ENCODE measurements at places on chromosomes 5 and 9.
A peak's percentile ranks its signal among the peaks of the same experiment; 100 is the strongest.

- peak; percentile 8 for DNase-seq
Measured at GRCh38 chr5:58094031-58094430, 365.9 kb downstream of the PLK2 start.

DNA sequence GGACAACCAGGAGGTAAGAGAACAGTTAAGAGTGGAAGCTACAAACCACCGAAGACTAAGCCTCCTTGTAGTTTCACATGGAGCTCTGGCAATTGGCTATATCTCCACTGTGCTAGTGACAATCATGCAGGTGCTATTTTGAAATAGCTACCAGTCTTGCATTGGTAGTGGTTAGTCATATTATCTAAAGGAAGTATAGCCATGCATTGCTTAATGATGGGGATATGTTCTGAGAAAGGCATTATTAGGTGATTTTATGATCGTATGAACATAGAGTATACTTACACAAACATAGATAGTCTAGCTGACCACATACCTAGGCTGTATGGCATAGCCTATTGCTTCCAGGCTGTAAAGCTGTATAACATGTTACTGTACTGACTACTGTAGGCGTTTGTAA is 28.4 kb downstream of the HSDL2 start:
- DNase-seq = no peak

DNA sequence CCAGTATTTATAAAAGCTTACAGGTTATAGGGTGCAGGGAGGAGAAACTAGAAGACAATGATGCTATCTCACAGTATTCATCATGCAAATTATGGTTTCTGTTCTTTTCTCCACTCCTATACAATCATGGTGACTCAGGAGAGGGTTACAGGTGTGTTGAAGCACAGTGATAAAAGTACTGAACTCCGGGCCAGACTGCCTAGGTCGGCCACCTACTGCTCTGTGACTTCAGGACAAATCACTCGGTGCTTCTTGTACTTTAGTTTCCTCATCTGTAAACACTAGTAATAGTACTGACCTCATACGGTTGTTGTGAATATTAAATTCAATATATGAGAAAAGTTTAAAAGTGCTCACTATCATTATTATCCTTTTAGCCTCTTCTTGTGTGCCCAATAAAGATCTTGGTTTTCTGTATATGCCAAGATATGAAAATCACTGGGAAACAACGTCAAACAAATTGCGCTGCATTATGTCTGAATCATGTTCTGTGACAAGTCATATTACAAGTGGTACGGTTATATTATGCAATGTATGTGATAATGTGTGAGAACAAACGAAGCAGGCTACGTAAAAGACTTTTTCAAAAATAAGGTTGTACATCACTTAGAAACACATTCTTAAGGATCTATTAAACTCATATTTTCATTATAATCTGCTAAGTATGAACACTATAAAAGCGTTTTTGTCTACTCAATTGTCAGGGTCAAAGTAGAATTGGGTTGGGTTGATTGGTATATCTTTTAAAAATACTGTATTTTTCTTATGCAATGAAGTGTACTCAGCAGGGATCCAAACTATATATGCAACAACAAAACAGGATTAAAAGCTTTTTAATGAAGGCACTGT is 153.3 kb downstream of the EFNA5 start:
- no peak for DNase-seq

DNA sequence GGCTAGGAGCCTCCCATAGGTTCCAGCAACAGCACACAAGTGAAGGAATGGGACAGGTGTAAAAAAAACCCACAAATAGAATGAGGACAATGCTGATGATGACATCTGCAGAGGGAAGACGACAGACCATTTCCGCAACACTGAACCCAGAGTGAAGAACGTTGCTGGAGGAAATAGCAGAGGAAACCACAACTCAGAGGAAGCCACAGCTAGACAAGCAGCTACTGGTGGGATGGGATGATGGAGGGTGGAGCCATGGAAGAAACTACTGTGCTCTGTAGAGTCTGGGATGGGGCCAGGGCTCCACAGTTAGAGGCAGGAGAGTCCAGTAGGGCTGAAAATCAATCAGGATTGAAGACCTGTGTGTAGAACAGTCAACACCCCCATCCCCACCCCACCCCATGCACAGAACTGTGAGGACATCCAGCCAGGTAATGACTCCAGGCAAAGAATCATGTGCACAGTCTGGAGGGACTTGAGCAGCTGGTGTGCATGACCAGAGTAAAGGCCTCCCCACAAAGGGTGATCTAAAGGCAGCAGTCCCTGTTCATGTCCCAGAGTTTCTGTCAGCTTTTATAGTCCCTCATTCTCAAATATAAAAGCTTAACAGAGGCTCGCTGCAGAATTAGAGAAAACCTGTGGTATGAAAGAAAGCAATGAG is 65.2 kb upstream of the SPIN1 start:
- peak; percentile 24 for DNase-seq

GRCh38 chr5:168179192-168179593 is 112.3 kb upstream of the WWC1 start:
- no peak for DNase-seq

Measured in fibroblast of skin of back (primary cell).